Cortex of kidney (tissue), 1 donor: ENCODE measurements at places on chromosomes 7 and 10.

GRCh38 chr7:89336121-89336520 is 540.6 kb upstream of the TEX47 start:
- DNase-seq, result no peak

- DNase-seq, result no peak
These were observed 27.7 kb upstream of the BPGM start for GRCh38 chr7:134618756-134619530.

DNA sequence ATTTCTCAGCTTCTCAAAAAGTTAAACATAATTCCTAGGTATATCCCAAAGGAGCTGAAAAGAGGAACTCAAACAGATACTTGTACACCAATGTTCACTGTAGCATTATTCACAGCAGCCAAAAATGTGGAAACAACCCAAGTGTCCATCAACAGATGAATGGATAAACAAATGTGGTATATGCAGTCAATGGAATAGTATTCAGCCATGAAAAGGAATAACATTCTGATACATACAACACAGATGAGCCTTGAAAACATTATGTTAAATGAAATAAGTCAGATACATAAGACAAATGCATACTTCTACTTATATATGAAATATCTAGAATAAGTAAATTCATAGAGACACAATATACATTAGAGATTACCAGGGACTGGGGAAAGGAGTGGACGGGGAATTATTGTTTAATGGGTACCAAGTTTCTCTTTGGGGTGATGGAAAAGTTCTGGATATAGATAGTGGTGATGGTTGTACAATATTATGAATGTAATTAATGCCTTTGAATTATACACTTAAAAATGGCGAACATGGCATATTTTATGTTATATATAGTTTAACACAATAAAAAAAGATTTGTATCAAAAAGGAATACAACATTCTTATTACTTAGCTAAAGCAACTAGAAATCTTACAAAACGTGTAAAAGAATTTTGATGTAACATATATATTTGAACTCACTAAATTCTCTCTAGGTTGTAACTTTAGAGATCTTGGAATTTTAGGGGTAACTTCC is 15.0 kb downstream of the PEX1 start:
- no peak for DNase-seq

DNA sequence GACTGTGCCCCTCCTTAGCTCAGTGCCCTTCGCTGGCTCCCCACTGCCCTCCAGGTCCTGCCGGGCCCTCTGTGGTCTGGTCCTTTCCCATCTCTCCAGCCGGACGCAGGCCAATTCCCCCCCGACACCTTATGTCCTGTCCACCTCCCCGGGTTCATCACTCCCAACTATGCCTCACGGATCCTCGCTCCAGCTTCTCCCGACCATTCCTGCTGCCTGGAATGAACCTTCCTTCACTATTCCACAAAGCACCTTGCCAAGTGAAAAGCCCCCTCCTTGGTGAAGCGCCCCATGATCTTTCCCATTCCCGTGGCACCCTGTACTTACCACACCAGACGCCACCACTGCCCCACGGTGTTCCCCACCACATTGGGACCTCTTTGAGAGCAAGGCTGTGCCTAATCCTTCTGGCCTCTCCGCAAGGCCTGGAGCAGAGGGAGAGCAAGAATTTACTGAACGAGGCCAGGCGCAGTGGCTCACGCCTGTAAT is 47.2 kb downstream of the TMEM270 start:
- DNase-seq, result no peak

GRCh38 chr7:107506674-107507339 is 37.0 kb downstream of the GPR22 start:
- DNase-seq, result no peak

DNA sequence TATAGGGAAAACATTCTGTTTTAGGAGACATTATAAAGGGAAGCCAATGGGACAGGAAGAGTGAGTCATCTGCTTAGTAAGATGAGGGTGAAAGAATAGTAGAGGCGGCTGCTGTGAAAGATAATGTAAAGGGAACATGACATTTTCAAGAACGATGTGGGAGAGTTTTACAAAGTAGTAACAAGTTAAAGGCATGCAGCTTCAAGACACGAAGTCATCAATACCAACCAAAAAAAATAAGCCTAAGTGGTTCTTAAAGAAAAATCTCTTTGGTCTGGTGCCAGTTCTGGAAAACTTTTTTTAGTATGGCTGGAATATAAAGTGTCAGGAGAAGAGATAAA is 6.1 kb downstream of the GSTO1 start:
- DNase-seq, result no peak

DNA sequence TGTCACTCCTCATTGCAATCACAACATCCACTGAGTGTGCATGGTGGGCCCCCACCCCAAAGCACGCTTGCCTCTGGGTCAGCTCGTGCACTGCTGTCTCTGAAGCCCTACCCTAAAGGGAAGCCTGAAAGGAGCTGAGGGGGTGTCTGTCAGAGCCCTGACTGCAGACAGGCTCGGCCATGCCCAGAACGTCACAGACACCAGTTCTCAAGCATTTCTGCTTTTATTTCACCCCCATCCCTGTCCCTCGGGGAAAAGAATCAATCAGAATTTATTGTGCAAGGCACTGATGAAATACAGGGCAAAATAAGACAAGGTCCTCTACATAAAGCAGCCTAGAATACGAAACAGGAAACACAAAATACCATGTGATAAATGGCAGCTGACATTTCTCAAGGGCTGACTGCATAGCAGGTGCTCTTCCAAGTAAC is 231.8 kb downstream of the WDR37 start:
- no peak for DNase-seq

DNA sequence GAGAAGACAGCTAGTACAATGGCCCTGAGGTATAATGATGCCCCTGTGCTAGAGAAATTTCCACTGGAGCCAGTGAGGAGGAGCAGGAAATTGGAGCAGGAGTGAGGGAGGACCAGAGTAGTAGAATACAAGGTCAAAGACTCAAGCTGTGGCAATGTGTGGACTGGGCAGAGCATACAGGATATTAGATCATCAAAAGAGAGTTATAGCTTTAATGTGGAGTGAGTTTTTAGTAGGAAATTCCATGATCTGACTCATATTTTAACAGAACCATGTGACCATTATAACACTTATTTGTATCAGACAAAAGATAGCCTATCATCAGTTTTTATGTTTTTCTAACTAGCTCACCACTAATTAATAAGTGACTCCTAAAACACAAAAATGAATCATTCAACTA is 154.1 kb downstream of the DGKB start:
- no peak for DNase-seq

DNA sequence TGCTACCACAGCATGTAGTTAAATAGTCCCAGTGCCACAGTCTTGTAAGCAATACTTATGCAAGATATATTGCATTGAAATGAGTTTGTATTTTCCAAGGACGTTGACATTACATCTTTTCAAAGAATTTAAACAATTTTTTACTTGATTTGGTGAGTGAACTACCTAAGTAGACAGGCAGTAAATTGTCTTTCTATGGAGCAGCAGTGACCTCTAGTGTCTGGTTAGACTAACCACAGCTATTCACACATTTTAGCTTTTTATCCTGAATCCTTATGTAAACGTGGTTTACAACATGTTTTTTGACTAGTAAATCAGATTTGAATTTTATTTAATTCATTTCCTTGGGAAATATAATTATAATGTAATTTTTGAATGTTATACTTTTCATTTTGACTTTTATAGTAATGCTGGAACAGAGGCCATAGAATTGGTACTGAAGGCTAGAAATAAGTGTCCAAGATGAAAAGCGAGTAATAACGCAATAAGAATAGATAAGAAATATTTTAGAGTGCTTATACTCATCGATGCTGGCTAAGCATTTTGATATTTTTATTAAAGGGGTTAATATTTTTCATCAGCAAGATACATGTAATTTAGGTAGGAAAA is 5.6 kb downstream of the LRRTM3 start:
- DNase-seq, result no peak

- DNase-seq, result no peak
These were observed 669.5 kb upstream of the GRM3 start for GRCh38 chr7:85974176-85974575.

DNA sequence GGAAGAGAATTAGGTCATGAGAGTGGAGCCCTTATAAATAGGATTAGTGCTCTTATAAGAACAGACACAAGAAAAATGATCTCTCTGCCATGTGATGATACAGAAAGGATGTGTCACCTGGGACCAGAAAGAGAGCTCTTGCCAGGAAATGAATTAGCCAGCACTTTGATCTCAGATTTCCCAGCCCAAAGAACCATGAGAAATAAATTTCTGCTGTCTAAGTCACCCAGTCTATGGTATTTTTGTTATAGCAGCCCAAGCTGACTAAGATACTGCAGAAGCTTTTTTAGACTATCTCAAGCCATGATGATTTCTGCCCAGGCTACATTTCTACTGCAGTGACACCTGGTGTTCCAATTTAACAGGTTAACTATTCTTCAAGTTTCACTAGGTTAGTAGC is 84.8 kb downstream of the RSU1 start:
- DNase-seq, result no peak

DNA sequence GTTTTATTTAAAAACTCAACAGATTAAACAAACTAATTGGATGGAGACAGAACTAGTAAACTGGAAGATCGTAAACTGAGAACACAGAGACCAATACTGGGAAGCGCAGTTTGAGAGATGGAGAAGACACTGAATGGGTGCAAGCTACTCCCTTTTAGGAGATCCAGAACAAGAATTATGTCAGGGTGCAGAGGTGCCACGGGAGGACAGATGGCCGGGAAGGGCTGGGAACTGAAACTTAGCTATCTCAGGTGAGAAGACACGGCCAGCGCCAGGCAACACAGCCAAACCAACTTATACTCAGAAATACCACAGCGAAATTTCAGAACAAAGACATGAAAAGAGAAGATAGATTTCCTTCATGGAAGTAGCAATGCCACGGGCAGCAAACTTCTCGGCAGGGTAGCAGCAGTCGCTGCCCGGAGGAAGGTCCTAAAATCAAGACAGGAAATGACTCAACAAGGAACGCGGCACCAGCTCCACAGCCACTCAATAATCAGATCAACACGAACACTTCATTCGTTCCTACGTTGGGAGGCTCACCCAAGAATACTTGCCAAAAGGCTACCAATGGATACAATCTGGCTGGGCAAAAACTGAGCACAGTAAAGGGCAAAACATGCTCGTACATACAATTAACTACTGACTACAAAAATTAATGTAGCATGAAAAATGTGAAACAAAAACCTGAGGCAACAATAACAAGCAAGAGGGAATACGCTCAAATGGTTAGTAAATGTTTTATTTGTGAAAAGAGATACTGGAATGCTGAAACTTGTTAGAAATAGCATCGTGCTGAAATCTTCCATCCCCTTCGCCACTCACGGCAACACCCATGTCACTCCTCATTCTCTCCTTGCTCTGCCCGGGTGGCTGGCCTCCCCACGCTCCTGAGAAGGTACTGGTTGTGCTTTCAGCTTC is 2.2 kb upstream of the LRRC27 start:
- no peak for DNase-seq

GRCh38 chr10:103576862-103577261 is 83.4 kb downstream of the NEURL1 start:
- no peak for DNase-seq

DNA sequence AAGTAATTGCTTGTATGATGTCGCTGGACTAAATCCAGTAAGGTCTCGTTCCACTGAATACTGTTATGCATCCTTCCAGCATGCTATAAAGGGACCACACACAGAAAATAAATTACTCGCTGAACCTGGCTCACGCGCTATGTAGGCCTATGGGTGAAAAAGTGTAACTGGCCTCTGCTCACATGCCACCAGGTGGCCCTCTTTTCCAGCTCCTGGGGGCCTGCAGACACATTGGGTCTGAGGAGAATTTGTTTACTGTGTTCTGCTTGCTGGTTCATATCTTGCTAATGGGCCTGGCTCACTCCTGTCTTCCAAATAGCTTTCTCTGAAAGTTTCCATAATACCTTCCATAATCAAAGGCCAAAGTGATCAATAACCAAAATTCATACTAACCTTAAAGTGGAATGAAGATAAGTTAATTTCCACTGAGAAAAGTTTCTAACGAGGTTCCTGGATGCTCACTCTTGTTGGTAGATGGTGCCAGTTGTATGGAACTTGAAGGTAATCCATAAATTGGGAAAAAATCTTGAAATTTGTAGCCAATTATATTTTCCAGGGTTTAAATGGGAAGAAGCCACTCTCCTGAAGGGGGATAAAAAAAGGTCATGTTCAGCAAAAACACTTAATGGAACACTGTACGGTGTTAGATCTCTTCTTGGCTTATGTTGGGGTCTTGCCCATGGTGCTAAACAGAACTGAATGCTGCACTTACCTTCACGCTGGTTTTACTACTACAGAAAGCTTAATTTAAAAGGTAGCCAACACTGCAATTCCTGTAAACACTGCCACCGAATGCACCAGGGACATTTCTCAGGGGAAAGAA is 27.0 kb upstream of the ZPBP start:
- no peak for DNase-seq

GRCh38 chr7:73985737-73986141 is 42.2 kb upstream of the ELN start:
- DNase-seq, result no peak

GRCh38 chr7:130444751-130445407 is 4.1 kb upstream of the CEP41 start:
- no peak for DNase-seq

- DNase-seq, result no peak
These were observed 136.0 kb upstream of the RSU1 start for GRCh38 chr10:16953270-16953669.

- DNase-seq, result no peak
These were observed 44.7 kb downstream of the PDE1C start for GRCh38 chr7:32025381-32026082.

- no peak for DNase-seq
These were observed 8.3 kb downstream of the NOD1 start for GRCh38 chr7:30470163-30470770.

DNA sequence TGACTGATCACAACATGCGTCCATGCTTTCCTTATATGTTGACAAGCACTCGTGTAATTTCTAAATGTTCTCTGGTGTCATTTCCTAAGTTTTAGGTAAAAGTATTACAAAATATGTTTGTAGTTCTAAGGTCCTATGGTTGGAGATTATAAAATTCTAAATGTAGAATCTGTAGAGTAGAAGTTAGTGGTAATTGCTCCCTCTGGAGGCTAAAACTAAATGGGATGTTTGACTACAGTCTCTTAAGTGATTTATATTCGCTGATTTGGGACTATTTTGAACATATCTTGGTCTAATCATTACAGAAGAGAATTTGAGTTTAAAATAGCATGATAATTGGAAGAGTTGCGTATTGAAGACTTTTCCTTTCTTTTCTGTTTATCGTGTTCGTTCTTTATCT is 74.1 kb downstream of the ZMYND11 start:
- DNase-seq, result no peak

DNA sequence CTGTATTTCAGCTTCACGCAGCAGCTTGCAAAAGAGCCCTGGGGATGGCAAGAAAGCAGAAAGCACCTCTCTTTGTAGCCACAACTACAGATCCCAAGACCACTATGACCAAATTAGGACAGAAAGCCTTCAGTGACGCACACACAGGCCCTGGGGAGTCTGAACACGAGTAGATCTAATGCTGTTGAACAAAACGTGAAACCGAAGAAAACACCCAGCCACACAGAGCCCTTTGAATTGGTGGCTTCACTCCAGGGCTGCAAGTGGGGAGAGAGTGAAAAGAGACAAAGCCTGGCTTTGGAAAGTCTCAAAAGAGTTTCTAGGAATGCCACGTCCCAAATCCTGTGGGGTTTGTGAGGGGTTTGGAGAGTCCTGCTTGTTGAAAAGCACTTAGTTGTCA is 28.4 kb downstream of the PLXNA4 start:
- DNase-seq, result no peak

GRCh38 chr10:101775273-101776160 is at the start of gene FGF8:
FGF8 (minus strand) TSS chr10:101776114; CDS start chr10:101775900, 214 bp downstream.
- DNase-seq, result no peak

GRCh38 chr7:36969376-36969775 is 245.1 kb upstream of the AOAH start:
- no peak for DNase-seq
